ENCODE measurements at places on chromosomes 6 and 20. TPM values are rescaled to one million over a fixed set of nuclear protein-coding genes. Genes with fewer than 3 reads are reported as not detected.

- H3K4me3 ChIP-seq, result no peak overlapping the region
- DNase-seq, result no peak
- no peaks in the 10 kb centered on the region for H3K27me3 ChIP-seq
- H3K4me1 ChIP-seq, result no peaks in the 10 kb centered on the region
- H3K36me3 ChIP-seq, result peaks cover 7% of the 10 kb centered on the region
Observed at GRCh38 chr20:39036011-39036410, 73.9 kb downstream of the DHX35 start.

DNA sequence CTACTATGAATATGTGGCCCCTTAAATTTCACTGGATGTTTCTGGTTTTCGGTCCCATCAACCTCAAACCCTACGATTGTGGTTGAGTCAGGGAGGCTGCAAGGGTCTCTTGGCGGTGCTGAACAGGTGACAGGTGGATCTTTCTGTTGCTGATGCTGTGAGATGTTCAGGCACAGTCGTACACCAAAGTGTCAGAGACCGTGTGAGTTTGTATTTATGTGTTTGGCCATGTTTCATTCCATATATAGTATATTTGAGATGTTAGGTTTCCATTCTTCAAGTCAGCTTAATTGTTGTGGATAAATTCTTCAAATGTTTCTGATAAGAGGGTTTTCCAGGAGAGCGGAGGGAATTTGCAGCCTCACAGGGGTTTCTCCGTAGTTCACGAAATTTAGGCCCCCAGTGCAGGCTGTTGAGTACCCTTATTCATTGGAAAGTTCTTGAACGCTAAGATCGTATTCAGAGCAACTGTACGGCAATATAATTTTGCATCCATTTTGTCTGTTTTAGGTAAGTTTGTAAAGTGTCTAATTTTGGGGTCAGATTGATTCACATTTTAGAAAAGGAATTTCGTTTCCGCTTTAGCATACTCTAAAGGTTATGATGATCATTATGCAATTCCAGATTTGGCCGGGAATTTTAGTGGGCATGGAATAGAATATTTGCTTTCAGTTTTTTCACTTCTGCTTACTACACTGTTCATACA, 1.2 kb downstream of the TAB2 start:
- peaks cover 50% of the 10 kb centered on the region for H3K4me1 ChIP-seq
- H3K27ac ChIP-seq, result peak overlapping the region; percentile 99
- no peaks in the 10 kb centered on the region for H3K27me3 ChIP-seq
- no peaks in the 10 kb centered on the region for H3K36me3 ChIP-seq
- peak overlapping the region; percentile 99 for H3K4me3 ChIP-seq
- peak; percentile 38 for DNase-seq

- H3K4me1 ChIP-seq, result no peaks in the 10 kb centered on the region
- no peak overlapping the region for H3K4me3 ChIP-seq
- DNase-seq, result no peak
- no peaks in the 10 kb centered on the region for H3K27me3 ChIP-seq
Observed at GRCh38 chr20:34249291-34249690, 8.1 kb downstream of the ASIP start.

DNA sequence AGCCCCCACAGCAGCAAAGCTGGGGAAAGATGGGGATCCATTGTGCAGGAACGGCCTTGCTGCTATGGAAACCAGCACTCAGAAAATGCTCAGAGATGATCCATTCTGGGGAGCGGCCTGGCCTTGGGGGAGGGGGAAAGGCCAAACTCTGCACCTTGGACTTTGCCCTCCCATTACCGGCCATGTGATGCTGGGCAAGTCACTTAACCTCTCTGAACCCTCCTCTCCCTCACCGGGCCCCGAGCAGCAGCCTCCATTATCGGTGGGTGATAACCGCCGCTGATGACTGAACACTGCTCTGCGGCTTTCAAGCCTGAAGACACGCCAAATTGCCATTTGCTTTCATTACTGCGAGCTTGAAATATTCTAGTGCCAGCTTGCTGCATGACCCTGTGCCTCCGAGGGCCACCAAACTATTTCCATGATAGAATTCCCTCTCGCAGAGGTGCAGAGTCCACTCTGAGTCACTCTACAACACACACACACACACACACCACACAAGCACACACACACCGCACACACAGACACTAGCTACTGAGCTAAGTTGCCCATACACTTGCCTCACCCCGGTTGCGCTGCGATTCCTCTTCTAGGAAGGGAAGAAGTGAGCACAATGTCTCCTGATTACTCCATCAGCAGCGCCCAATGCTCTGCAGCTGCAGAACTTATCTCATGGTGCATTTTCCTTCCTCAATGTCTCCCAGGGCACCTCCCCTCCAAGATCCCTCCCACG, 20.6 kb upstream of the SIRPA start:
- no peak overlapping the region for H3K27ac ChIP-seq
- no peaks in the 10 kb centered on the region for H3K4me1 ChIP-seq
- H3K4me3 ChIP-seq, result no peak overlapping the region
- H3K36me3 ChIP-seq, result no peaks in the 10 kb centered on the region
- no peak for DNase-seq

GRCh38 chr6:11327961-11328360, 95.5 kb upstream of the NEDD9 start:
- no peak for DNase-seq
- H3K4me1 ChIP-seq, result no peaks in the 10 kb centered on the region
- no peaks in the 10 kb centered on the region for H3K27me3 ChIP-seq
- H3K4me3 ChIP-seq, result no peak overlapping the region
- no peak overlapping the region for H3K27ac ChIP-seq

DNA sequence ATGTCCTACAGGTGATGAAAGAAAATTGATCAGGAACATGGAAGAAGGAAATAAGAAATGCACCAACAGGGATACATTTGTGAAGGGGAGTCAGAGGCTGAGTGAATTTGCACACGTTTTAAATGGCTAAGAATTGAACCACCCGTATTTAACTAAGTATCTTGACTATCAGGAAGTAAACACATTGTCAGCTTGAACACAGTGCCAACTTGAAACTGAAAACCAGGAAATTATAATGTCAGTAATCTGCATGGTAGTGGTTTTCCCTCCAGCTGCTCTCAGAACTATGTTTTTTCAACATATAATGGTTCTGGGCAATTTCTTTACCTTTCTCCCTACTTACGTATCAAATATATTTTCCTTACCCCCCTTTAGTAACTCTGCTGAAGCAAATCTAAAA, 366.5 kb upstream of the POU3F2 start:
- no peak for DNase-seq
- H3K27me3 ChIP-seq, result no peaks in the 10 kb centered on the region
- H3K27ac ChIP-seq, result no peak overlapping the region
- H3K4me1 ChIP-seq, result no peaks in the 10 kb centered on the region
- no peak overlapping the region for H3K4me3 ChIP-seq
- H3K36me3 ChIP-seq, result no peaks in the 10 kb centered on the region

DNA sequence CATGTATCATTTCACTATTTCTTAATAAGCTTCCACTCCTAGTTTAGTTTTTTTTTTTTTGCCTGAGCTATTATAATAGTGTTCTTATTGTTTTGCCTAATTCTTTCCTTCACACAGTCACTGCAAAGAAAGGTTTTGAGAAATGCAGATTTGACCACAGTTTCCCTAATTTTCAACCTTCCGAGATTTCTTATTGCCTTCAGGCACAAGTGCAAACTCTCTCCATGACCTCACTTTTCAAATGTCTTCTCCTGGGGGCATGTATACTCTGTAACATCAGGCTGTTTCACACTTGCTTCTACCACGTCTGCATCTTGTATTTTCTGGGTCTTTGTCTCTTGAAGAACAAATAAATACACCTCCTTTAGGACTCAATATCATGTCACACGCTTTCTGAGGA, 339.0 kb upstream of the CITED2 start:
- no peaks in the 10 kb centered on the region for H3K36me3 ChIP-seq
- no peaks in the 10 kb centered on the region for H3K27me3 ChIP-seq
- DNase-seq, result no peak

- H3K27ac ChIP-seq, result no peak overlapping the region
- no peaks in the 10 kb centered on the region for H3K4me1 ChIP-seq
- H3K4me3 ChIP-seq, result no peak overlapping the region
- H3K27me3 ChIP-seq, result peaks cover 12% of the 10 kb centered on the region
Observed at GRCh38 chr6:6052216-6052615, 45.5 kb upstream of the NRN1 start.

GRCh38 chr20:62837790-62838127, 20.9 kb downstream of the COL9A3 start:
- H3K36me3 ChIP-seq, result no peaks in the 10 kb centered on the region
- no peak for DNase-seq
- no peak overlapping the region for H3K4me3 ChIP-seq
- H3K4me1 ChIP-seq, result peaks cover 24% of the 10 kb centered on the region
- H3K27me3 ChIP-seq, result no peaks in the 10 kb centered on the region

- no peaks in the 10 kb centered on the region for H3K4me1 ChIP-seq
- no peaks in the 10 kb centered on the region for H3K27me3 ChIP-seq
- DNase-seq, result no peak
- H3K4me3 ChIP-seq, result no peak overlapping the region
Observed at GRCh38 chr20:24859539-24859938, 89.5 kb upstream of the CST7 start.

Gene GNMT
- not detected for total RNA-seq

Gene SLC22A2
- not detected for total RNA-seq

Gene FKBP1C
- total RNA-seq, result 0.34 TPM

Gene PROKR2
- not detected for total RNA-seq

Gene PXMP4
- 6.1 TPM for total RNA-seq

Gene HINT3
- 19.5 TPM for total RNA-seq

Gene LY6G6D
- 0.90 TPM for total RNA-seq

Measured in neural progenitor cell (in vitro differentiated cells).